ENCODE measurements at places on chromosomes 2 and 18.

GRCh38 chr2:219681694-219682300 is 54.4 kb downstream of the SLC4A3 start:
- DNase-seq: no peak

- DNase-seq: no peak
Observed at GRCh38 chr2:146540271-146540932, 1304.4 kb upstream of the ACVR2A start.

GRCh38 chr2:206353685-206354084 is 79.2 kb downstream of the ZDBF2 start:
- DNase-seq: no peak

DNA sequence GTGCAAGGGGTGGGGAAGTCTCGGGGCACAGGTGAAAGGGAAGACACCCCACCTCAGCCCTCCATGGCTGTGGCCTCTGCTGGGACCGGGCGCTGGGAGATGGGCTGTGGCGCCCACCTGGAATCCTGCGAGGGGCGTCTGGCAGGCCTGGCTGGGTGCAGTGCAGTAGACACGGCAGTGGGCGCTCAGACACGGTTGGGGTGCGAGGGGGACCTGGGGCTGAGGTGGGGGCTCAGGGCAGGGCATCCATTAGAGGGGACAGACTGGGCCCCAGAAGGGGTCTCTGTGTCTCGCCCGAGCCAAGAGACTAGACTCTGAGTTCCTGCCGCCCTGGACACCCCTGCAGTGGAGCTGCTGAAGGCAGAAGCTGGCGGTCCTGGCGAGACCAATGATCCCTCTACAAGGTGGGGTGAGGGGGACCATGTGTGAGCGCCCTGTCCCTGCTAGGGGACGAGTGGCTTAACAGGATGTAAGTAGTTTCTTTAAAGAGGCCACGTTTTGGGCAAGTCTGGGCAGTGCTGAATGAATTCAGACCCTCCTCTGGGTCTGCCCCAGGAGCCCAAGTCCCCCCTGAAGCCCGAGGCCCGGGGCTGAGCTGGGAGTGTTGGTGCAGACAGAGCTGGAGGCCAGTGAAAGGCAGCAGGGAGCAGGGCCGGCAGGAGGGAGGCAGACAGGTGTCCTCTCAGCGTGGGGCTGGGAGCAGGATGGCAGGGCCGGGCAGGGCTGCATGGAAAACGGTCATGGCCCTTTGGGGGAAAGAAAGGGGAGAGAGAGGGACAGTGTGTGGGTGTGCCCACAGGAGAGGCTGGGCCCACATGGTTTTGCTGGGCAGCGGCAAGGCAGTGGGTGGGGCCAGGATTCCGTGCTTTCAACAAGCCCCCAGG is 57.2 kb downstream of the HS6ST1 start:
- no peak for DNase-seq

DNA sequence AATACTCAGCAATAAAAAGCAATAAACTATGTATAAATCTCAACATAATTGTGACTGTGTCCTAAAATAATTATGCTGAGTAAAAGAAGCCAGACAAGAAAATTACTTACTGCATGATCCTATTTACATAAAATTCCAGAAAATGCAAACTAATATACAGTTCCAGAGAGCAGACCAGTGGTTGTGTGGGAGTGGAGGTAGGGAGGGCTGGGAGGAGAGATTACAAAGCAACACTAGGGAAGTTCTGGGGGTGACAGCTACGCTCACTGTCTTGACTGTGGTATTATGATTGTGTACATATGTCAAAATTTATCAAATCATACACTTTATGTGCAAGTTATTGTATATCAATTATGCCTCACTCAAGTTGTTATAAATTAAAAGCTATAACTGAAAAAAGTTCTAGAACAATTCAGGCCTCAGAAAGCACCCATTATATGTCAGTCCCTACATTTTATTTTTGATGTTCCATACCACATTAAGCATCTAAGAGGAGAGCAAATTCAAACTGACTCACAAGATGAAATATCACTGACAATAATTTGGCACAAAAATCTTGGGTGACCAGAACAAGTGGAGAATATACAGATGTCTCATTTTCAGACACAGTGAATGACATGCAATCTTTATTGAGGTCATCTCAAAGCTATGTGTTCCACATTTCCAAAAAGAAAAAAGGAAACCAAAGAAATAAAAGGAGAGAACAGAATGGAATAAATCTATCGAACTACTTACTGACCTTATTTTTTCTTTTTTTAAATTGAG is 85.1 kb downstream of the ANTXR1 start:
- no peak for DNase-seq

DNA sequence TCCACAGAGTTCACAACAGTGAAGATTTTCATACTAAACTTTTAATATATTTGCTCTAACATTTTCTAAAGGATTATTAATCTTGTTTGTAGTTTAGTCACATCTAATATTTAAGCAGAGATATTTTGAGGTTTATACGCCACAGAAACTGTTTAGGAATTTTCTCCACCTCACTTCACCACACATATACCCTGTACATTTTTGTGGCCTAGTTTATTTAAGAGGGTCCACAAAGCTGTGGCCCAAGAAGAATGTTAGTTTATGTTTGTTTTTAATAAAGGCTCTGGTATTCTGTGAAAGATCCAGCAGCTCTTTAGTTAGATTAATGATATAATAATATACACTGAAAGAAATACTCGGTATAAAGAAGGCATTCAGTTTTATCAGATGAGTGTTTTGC is 132.7 kb upstream of the TTC27 start:
- no peak for DNase-seq

DNA sequence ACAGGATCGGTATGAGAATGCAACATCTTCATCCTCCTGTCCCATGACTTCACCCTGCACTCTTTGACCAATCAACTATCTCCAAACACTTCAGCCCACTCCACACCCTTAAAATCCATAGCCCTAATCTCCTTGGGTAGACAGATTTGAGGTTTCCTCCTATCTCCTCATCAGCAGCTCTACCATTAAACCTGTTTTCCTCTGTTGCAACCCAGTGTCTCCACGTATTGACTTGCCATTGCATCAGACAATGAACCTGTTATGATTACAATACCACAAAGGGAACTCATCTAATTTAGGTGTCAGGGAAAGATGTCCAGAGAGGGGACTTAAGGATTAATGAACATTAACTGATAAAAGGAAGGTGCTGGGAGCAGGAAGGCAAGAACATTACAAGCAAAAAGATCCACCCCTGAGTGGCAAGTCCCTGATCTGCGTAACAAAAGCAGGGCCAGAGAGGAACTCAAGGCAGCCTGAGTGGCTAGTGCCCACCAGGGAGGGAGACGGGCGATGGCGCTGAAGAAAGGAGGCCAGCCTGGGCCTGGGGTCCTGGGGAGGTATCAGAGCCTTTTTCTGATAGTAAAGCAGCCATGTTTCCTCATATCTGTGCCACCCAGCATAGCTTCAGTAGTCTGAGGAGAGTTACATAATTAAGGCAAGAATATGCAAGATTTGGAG is 44.6 kb downstream of the AKAIN1 start:
- no peak for DNase-seq

DNA sequence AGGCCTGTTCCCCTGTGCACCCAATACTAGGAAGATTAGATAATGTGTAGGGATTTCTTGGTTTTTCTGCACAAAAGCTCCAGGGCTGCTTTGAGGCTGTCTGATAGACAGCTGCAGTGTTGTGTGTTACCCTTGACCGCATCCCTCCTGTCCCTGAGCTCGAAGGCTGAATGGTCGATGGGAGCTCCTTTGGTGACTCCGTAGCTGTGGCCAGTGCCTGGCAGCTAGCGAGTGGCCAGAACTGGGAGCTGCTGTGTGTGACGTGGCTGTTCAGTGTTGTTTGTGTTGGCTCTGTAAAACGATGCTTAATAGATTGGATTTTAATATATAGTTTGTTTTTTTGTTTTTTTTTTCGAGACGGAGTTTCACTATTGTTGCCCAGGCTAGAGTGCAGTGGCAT is 170.0 kb downstream of the AGAP1 start:
- DNase-seq: no peak

GRCh38 chr2:17762451-17762850 is 8.5 kb downstream of the GEN1 start:
- no peak for DNase-seq

DNA sequence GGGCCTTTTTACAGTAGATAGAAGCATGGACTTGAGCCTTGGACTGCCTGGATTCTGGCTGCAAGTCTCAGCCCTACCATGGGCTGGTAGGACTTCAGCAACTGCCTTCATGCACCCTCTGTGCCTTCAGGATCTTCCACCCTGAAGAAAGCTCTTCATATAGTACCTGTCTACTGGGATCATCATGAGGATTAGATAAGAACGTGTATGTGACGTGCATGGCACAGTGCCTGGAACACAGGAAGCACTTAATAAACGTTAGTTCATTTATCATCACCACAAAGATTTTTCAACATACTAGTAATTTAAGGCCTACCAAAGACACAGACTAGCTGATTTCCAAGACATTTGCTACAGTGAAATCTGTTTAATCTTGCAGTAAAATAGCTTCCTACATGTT is 53.2 kb upstream of the ITM2C start:
- no peak for DNase-seq

DNA sequence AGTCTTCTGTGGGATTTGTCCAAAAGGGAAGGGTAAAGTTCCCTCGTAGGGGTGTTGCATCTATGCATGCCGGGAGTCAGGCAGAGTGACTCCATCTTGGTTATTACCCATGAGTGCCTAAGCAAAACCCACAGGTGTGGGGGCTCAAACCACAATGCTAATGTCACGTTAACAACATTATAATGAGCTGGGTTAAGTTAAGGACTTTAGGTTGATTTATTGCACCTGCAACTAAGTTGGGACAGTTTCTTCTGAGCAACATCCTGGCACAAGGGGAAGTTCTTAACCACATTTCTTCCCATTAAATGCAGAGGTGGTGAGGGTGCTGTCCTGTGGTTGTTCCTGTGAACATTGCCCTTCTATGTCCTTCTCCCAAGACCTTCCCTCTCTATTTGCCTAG is 1596.8 kb upstream of the SLC39A10 start:
- no peak for DNase-seq

DNA sequence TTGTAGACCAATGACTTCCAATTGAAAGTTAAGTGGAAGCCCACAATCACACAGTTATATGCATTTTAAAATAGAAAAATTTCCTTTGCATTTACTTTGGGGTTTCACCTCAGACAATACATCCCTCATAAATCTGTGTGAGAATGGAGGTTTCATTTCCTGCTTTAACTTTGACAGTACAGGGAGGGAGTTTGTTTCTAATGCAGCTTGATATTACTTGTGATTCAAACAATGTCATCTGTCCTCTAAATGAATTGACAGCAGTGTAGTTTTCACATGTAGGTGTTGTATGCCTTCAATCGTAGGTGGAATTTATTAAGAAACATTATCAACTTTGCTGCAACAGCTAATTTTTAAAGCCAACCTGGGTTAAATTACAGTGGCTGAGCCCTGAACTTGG is 75.2 kb downstream of the TMEFF2 start:
- DNase-seq: no peak

- DNase-seq: no peak
Observed at GRCh38 chr2:104734937-104735586, 118.9 kb upstream of the POU3F3 start.

- DNase-seq: no peak
Observed at GRCh38 chr18:48824231-48824970, 126.4 kb downstream of the SMAD7 start.

DNA sequence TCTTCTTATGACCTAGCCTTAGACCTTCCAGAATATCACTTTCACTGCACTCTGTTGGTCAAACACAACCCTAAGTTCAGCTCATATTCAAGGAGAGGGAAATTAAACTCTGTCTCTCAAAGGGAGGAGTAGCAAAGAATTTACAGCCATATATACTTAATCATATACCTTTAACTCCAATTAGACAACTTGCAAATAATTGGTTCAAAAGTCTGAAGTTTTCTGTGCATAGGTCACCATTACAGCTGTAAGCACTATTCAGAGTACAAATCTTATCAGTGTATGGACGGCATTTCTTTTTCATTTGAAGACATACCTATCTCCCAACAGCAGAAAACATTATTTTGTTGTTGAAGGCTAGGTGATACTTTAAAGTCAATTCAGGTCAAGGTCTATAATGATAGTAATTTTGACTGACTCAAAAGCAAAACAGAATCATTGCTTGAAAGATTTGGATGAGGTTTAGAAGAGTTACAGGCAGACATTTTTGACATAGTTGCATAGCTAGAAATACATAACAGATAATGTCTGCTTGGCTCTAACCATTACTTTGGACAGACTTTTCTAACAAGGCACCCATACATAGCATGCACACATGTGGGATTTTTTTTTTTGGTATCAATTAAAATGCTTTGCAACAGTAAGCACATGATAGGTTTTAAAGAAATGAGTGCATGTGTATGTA is 131.5 kb downstream of the CPS1 start:
- no peak for DNase-seq

DNA sequence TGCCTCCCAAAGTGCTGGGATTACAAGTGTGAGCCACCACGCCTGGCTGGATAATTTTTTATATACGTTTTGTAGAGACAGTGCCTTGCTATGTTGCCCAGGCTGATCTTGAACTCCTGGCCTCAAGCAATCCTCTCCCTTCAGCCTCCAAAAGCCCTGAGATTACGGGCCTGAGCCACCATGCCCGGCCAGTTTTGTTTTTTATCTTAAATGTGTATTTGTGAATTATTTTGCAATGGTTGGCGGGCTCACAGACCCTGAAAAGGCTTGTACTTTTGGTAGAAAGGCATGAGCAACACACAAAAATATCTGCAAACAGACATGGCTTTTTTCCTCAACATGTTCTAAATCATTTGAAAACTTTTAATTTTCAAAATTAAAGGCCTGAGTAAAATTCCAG is 73.4 kb upstream of the TMEM18 start:
- DNase-seq: no peak

GRCh38 chr2:190582736-190583506 is 48.4 kb upstream of the NEMP2 start:
- DNase-seq: no peak

- DNase-seq: no peak
Observed at GRCh38 chr2:3470166-3470651, 49.1 kb downstream of the ADI1 start.

GRCh38 chr18:966759-967576 is 62.3 kb downstream of the ADCYAP1 start:
- DNase-seq: no peak

GRCh38 chr18:23958036-23958435 is 56.5 kb upstream of the TTC39C start:
- no peak for DNase-seq

DNA sequence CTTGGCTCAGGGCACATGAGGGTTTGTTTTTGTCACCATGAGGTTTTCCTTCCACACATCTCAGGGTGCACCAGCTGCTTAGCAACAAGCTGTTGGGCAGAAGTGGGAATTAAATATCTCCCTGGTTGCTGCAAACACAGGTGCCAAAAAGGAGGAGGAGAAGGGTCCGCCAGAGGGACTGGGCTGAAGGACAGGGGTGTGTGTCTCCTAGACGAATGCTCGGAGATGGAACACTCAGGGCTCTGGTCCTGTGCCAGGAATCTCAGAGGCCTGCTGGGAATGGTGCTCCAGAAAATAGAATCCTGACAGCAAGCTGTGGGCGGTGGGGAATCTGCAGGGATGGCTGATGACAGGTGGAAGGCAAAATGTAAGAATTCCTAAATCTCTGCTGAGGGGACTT is 94.5 kb downstream of the VSNL1 start:
- DNase-seq: no peak

- DNase-seq: no peak
Observed at GRCh38 chr2:113829270-113829669, 60.6 kb upstream of the ACTR3 start.

- DNase-seq: no peak
Observed at GRCh38 chr2:164824872-164825271, 16.8 kb downstream of the COBLL1 start.
